ENCODE measurements at places on chromosomes 1 and 21.

GRCh38 chr1:113538225-113538624, 147.9 kb downstream of the MAGI3 start:
- DNase-seq = no peak

- DNase-seq = no peak
These were observed 79.9 kb downstream of the OBSCN start for GRCh38 chr1:228287541-228288425.

DNA sequence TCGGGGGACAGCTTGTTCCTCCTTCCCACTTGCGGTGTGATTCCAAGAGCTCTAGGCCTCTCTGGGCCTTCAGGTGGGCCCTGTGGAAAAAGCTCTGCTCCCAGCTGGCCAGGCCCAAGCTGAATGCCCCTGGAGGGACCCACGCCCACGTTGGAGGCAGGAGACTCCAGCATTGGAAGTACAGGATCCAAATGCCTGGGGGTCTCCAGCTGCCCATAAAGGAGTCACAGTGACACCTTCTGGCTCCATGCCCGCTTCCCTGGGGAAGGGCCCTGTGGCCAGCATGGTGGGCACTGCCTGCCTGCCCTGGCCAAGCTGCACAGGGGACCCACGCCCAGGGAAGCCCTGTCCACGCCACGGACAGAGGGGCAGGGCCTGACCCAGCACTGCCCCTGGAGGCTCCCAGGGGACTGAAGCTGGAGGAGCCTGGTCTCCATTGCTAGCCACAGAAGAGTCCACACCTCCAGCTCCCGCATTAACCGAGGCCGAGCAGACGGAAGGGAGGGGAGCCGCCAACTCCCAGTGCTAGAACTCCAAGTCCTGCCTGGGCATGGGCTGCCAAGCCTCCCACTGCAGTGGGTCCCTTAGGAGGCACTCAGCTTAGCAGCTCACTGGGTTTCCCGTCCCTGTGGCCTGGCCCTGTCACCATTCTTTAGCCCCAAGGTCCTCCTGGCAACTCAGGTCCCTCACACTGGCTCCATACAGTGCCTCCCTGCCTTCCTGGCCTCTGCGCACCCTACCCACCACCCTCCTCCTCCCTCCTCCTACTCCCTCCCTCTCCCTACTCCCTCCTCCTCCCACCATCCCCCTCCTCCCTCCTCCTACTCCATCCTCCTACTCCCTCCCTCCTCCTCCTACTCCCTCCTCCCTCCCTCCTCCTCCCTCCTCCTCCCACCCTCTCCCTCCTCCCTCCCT, 41.9 kb downstream of the WNT9A start:
- DNase-seq = no peak

DNA sequence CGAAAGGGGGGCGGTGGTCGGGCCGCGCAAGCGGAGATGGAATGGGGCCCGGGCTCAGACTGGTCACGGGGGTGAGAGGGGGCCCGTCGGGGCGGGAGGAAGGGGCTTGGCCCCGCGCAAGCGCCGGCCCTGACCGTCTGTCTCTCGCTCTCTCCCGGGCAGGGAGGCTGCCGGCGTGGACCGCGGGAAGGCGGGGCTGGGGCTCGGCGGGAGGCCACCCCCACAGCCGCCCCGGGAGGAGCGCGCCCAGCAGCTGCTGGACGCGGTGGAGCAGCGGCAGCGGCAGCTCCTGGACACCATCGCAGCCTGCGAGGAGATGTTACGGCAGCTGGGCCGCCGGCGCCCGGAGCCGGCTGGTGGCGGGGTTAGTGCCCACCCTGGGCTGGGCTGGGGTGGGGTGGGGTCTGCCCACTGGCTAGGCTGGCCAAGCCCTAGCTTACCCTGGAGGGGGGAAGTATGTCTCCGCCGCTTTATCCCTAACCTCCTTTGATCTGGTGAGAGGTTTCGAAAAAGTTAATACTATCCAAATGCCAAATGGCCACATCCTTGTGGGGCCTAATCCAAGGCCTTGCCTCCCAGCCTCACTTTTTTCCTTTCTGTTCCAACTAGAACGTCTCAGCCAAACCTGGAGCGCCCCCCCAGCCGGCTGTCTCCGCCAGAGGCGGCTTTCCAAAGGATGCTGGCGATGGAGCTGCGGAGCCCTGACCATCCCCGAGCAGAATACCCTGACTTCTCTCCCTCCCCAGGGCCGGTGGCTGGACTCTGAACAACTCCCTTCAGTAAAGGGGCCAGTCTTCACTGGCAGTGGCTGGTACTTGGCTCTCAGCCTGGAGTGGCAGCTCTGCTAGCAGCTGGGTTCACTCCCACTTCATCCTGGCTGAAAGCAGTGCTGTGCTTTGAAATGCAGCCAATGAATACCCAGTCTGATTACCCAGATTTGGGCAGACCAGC, 636 bp upstream of the YRDC start:
- DNase-seq = peak; percentile 13

GRCh38 chr21:33940881-33941245, 25.3 kb upstream of the ATP5PO start:
- DNase-seq = no peak

DNA sequence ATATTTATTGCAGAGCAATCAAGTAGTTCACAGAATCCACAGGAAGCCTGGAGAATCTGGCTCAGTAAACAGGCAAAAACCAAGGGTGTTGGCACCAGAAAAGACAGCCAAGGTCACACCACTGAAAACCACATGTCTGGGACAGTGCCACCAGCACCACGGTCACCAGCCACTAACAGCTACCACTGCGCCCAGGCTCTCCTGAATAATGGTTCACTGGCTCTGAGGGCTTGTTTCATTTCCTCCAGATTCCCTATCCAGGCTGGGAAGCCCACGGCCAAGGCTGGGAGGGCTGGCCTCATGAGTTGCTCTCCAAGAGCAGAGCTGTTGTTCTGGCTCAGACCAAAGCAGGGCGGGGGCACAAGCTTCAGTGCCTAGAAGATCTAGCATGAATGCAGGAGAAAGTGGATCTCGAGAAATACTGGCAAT, 54.5 kb upstream of the PTGFRN start:
- DNase-seq = no peak

DNA sequence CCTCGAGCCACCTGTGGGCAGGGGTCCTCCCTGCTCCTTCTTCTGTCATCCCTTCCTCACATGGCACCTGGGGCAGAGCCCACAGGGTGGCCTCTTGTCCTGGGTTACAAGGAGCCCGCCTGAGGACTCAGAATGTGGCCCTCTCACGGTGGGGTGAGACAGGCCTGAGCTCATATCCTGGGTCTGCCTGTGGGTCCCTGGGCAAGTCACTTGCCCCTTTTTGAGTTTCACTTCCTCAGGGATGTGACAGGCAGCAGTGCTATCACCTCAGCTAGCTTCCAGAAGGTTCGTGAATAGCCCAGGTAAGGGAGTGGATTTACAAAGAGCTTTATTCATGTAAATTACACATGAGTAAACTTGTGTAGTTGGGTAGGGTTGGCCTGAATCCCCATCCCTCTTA, 33.5 kb downstream of the HTR6 start:
- no peak for DNase-seq

- no peak for DNase-seq
These were observed 196.3 kb upstream of the CHRM3 start for GRCh38 chr1:239189998-239190512.

DNA sequence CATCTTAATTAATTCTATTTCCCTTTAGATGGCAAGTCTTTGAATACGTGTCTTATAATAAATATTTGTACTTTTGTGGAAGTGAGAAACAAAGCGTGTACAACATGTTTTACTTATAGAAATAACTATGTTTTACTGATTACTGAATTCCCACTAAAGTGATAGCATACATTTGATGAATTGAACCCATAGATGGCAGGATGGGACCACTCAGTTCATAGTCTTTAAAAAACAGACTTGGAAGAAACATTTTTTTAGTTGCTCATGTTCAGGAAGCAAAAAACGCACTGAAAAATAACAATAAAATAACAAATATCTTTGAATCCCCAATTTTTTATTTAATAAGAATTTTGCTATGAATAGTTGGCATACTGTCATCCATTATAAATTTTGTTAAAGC, 507.1 kb upstream of the ZRANB2 start:
- DNase-seq = no peak

- no peak for DNase-seq
These were observed 49.4 kb downstream of the SRRM1 start for GRCh38 chr1:24692351-24692980.

- DNase-seq = no peak
These were observed 14.4 kb upstream of the NOS1AP start for GRCh38 chr1:162055062-162055461.

GRCh38 chr1:89001510-89001909, 9.1 kb upstream of the KYAT3 start:
- DNase-seq = no peak

DNA sequence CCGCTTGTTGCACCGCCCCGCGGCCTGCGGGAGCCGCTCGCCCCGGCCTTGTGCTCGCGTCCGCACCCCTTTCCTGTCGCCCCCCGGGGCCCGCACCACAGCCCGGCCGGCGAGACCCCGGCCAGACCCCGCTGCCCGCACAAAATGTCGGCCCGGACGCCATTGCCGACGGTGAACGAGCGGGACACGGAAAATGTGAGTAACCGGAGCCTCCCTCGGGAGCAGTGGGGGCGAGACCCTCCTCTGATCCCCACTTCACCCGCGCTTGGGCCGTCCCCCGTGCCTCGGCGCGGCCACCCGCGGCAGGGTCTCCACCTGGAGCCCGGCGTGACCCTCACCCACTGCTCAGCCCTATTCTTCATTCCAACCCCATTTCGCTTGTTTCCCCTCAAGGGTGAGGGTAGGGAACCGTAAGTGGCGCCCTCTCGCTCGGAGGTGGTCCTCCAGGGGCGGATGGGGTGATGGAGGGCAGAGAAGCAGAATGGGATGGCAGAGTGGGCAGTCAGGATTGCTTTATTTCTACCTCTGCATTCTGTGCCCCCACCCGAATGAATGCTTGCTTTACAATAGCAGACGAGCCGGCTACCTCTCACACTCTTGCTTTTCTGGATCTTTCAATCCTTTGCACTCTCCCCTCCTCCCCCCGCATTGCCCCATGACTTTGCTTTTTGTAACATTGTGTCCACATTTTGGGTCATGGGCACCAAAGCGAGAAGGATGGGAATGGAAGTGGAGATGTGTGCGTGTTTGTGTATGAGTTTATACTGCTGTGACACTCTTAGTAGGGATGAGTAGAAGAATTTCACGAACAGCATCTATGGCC, 954 bp downstream of the MARK1 start:
- DNase-seq = no peak

DNA sequence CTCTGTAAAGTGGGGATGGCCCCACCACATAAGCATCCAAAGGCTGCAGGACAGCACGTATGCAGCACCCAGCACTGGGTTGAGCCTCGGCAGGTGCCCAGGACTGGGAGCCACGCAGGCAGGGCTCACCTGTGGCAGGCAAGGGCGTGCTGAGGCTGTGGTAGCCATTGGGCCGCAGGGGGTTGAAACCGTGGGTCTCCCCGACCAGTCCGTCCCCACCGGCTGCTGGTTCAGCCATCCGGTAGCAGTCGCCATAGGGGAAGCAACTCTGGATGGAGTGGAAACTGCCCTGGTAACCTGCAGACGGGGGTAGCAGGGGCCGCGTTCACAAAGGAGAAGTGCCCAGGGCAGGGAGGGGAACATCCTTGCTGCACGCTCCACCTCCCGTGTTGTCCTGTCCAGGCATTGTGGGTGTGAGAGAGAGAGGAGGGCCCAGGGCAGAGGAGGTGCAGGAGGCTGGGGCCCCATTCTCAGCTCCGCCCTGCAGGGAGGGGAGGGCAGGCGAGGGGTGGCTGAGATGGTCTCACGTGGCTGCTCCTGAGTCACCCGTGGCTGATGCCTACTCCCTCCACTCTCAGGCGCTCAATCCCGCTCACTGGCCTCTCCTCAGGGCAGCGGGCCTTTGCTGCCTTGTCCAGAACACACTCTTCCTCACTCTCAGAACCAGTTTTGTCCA, 49.9 kb downstream of the DMRTB1 start:
- no peak for DNase-seq

GRCh38 chr21:42086969-42087368, 15.9 kb downstream of the UMODL1 start:
- no peak for DNase-seq

DNA sequence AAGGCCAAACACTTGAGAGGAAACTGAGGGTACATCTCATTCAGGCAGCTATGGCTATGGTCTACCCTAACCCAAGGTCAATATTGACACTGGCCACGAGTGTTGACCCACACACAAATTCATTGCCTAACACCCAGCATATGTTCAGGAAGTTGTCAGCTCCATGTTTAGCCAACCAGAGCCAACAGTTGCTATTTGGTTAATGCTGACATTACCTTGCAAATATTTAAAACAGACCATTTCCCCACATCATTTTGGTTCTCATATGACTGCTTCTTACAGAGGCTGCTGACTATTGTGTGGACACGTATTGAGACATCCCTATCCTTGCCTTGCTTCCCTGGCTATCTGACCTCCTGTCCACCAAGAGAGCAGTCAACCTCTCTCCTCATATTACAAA, 97.3 kb downstream of the LMX1A start:
- no peak for DNase-seq

DNA sequence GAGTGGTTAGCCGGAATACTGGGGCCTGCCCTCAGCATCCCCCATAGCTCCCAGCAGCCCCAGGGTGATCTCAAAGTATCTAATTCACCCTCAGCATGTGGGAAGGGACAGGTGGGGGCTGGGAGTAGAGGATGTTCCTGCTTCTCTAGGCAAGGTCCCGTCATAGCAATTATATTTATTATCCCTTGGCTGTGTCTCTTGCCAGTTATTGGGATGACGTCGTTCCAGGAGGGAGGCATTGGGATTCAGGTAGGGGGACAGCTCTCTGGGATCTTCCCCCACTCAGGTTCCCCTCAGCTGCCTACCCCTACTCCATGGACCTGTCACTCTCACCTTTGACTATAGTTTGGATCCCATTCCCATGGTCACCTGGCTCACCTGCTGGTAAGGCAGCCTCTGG, 11.9 kb upstream of the PEAR1 start:
- DNase-seq = no peak

GRCh38 chr1:226107471-226108460, 45.2 kb downstream of the H3-3A start:
- no peak for DNase-seq

DNA sequence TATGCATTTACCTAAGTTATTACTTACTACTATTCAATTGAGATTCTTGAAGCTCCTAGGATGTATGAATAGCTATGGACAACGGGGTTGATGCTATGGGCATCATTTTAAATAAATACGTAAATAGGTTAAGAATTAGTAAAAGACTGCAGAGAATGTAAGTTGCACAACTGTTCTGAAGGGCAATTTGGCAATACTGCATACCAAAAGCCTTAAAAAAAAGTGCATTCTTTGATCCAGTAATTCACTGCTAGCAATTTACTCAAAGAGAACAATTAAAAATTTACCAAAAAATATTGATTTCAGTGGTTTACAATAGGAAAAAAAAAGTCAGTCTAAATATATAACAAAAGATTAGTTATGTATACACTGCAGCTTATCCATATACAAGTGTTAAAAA, 3.5 kb downstream of the ARPC5 start:
- DNase-seq = no peak

- DNase-seq = no peak
These were observed 19.6 kb upstream of the RBM15 start for GRCh38 chr1:110319332-110320167.

DNA sequence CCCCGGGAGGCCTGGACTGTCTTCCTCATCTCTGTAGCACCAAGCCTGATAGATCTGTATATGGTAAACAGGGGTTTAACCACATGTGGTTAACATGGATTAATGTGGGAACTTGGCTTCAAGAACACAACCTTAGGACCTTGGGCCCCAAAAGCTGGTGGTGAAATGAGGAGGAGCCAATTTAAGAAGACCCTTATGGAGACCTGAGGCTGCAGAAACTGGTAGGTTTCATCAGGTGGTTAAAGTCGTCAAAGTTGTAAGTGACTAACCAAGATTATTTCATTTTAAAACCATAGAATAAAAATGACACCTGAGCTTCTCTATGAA, 14.0 kb downstream of the THEMIS2 start:
- DNase-seq = no peak

GRCh38 chr1:31723828-31724359, 20.1 kb upstream of the COL16A1 start:
- DNase-seq = no peak

Data from CD4-positive, alpha-beta T cell treated with Interleukin-6 at 100 ng/mL for 8 hours (primary cell).